ENCODE measurements at places on chromosomes 5 and 9.

GRCh38 chr9:110615498-110615897 lies 36.0 kb upstream of the SVEP1 start:
- DNase-seq: no peak

DNA sequence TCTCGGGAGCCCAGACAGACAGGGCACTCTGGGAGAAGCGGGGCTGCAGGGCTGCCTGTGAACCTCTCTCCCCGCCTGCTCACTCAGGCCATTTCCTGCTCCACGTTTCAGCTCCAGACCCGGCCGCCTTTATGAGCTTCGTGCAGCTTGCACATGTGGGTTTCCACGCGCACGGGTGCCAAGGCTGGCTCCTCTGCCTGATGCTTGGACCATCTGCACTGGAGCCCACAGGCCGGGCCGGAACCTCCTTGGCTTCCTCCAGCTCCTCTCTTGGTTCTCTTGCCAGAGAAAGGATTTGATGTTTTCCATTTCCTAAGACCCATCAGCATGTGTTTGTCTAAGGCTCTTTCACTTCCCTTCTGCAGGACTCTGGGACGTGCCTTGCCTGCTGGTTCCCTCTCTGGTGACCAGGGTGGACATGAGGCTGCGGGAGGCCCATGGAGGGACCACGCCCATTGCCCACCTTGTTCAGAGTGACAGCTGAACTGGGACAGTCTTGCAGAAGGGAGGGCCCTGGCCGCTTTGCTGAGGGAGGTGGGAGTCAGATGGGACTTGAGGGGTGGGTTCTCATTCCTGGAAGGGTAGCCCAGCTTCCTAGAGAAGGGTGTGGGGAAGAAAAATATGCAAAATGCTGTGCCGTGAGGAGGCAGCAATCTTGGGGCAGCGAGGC lies 23.3 kb upstream of the COL5A1 start:
- no peak for DNase-seq

DNA sequence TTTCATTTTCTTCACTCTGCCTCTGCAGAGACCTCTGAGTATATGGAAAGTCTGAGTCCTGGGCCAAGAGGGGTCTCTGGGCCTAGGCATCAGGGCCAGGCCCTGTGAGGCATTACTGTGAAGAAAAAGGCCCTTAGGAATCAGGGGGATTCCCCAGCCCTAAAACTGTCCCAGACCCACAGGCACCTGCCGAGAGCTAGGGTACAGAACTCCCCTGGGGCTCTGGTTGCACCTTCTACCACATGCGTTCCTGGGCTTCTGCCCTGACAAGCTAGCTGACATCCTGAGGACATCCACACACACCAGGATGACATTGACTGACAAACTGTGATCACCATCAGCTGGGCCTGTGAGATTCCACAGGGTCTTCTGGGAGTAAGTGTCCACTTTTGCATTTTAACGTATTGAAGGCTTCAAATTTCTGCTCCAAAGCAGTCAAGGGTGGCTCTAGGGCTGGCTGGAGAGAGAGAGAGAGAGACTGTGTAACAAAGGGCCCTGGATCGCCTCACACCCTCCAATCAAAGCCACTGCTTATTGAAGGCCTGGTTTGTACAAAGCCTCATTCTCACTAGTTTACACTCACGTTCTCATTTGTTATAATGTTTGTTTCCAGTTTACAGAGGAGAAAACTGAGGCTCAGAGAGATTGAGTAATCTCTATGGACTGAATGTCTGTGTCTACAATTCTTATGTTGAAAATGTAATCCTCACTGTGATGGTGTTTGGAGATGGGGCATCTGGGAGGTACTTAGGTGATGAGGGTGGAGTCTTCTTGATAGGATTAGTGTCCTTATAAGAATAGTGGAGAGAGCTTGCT lies 45.1 kb downstream of the TGFBI start:
- no peak for DNase-seq

- DNase-seq: no peak
Observed at GRCh38 chr5:14779975-14780374, 91.6 kb downstream of the ANKH start.
